ENCODE measurements at places on chromosomes 2 and 18.

GRCh38 chr18:57959278-57959677, 84.7 kb upstream of the NEDD4L start:
- peak; percentile 65 for DNase-seq

DNA sequence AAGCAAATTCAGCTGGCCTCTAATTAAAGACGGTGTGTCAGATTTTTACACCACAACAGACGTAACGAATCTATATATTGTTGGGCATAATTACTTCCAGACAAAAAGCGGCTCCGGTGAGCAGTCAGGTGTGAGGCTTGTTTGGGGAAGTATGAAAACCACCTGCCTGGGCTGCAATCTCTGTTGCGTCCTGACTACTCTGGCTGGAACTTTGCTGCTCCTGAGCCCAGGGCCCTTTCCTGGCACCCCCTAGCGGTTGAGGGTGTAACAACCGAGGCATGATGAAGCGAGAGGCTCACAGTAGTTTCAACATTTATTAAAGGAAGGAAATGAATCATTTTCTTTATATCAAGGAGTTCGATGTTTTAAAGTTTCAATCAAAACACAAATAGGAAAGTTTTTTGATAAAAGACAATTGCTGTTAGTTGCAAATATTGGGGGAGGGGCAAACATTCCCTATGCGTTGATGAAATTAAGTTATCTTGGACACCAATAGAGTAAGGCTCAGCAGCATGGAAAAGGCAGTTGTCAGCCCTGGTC, 10.6 kb upstream of the ITGB6 start:
- DNase-seq, result peak; percentile 49

- peak; percentile 78 for DNase-seq
Measured at GRCh38 chr2:189369566-189369965, 71.7 kb upstream of the WDR75 start.

DNA sequence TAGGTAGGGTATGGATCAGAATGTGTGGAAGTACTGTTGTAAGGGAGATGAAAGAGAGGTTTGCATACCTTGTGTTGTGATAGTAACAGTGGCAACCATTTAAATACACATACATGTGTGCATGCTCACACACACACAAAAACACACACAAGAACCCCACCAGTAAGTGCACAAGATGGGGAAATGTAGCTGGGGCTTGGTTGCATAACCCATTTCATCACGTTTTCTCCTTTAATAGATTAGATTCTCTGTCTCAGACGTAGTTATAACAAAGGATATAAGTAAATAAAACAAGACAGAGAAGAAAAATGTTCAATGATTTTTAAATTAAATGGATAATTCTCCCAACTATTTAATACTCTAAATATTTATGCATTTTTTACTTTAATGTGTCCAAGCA, 13.4 kb downstream of the ARHGAP15 start:
- DNase-seq, result no peak

GRCh38 chr18:23743733-23744333, 54.6 kb downstream of the LAMA3 start:
- no peak for DNase-seq

GRCh38 chr2:203689426-203690116, 16.9 kb upstream of the CD28 start:
- no peak for DNase-seq

- DNase-seq, result no peak
Measured at GRCh38 chr18:48375150-48375800, 33.9 kb downstream of the ZBTB7C start.

DNA sequence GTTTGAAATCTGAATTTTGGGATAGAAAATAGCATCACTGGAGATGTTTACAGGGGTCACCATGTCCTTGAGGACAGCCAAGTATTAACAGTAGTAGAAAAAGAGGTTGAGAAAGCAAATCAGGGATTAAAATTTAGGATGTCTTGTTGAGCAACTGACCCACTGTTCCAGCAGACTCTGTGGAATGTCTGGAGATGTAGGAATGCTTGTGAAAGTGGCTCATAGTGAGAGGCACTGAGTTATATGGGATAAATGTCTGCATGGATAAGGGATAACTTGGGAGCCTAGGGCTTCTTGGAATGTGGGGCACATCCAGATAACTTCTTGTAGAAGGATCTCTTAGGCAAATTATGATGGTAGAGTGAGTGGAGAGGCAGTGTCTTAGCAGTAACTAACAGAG, 495.0 kb downstream of the TMX3 start:
- no peak for DNase-seq

DNA sequence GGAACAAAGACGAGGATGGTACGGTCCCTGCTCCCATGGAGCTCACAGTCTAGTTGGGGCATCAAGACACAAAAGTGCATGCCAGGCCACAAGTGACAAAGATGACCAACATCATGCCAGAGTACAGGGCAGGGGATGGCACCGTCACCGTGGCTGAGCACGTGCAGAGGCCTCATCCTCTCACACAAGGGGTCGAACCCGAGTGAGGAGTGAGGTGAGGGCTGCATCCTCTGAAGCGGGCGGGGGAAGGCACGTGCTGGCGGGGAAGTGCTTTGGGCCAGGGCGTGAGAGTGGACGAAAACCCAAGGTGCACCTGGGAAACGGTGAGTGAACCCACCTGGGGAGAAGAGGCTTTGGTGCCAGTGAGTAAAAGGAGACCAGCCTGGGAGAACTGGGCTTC, 41.0 kb downstream of the MRPL35 start:
- no peak for DNase-seq

GRCh38 chr18:23257137-23257536, 121.9 kb downstream of the CABLES1 start:
- no peak for DNase-seq

DNA sequence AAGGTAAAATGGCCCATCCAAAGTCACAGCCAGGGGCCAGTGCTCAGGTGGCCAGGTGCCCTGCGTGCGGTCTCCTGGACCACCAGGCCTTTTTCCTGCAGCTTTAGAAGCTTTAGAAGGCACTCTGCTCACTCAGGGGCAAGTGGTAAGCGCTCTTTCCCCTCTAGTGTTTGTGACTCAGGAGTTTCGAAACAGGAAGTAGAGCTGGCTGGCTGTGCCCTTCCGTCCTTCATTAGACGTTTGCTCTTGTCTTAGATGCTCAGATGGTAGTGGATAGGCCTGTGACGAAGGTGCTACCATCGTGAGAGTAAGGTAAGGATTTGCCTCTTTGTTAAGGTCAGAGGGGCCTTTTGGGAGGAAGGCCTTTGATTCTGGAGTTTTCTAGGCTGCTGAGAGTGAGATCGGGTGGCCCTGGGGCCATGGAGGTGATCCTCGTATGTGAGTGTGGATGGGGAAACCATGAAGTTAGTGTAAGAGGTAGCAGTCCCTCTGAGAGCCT, at the start of gene CASP8:
CASP8 (plus strand) TSS at position 235 of the 499 bp plus-strand sequence. CDS start 5,951 bp downstream, outside the sequence.
- peak; percentile 80 for DNase-seq

DNA sequence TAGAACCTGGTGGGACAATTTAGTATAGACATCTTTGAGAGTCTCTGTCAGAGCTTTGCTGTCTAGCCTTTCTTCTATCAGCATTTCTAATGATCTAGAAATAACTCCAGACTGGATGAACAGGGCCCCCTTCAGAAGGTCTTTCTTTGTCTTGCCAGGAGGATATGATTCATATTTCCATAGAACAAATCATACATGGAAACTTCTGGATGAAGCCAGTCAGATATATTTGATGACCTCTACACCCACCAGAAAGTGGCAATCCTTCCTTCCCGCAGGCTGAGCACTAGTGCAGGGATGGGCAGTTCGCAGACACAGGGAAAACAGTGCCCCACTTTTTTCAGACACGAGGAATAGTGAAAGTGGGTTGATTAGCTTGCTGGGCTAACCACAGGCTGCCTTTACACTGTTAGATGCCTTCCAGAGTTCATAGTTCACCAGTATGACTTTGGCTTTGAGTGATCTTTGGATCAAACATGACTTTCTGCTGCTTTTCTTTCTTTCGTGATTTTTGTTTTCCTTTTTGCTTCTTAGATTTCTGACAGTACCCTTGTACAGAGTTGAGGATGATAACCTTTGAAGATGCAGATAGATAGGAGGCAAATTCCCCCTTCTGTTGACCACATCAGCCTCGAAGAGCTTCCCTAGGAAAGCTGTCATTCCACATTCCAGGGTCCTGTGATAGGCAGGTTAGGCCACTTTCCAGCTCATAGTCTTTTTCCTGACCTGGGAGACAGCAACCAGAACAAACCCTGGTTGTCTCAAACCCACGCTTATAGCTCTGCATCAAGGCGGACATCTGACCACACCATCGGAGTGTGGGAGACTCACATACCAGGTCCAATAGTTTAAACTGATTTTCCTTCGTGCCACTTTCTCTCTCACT, 237.0 kb downstream of the ZNF407 start:
- no peak for DNase-seq

DNA sequence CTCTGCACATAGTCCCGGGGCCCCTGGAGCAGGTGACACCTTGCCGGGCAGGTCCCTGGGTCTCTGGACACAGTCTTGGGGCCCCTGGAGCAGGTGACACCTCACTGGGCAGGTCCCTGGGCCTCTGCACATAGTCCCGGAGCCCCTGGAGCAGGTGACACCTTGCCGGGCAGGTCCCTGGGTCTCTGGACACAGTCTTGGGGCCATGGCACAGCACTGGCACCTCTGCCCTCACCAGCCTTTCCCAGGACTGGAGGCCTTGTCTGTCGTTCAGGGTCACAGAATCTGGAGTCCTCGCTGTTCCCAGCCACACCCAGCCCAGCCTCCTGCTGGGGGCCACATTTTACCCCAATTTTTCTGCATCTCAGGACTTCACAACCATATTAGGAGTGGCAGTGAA, 2.2 kb downstream of the TPO start:
- DNase-seq, result no peak

DNA sequence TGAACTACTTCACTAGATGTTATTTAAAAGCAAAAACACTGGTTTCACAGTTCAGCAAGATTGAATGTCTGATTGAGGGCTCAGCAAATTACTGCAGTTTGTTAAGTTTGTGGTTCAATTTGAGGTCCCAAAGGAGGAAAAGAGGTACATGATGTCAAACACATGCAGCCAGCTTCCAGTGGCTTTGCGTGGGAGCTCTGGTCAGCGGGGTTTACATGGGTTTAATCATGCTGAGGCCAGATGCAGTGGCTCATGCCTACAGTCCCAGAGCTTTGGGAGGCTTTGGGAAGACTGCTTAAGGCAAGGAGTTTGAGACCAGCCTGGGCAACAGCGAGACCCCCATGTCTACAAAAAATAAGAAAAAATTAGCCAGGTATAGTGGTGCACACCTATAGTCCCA, 111.5 kb downstream of the MAPK4 start:
- no peak for DNase-seq

DNA sequence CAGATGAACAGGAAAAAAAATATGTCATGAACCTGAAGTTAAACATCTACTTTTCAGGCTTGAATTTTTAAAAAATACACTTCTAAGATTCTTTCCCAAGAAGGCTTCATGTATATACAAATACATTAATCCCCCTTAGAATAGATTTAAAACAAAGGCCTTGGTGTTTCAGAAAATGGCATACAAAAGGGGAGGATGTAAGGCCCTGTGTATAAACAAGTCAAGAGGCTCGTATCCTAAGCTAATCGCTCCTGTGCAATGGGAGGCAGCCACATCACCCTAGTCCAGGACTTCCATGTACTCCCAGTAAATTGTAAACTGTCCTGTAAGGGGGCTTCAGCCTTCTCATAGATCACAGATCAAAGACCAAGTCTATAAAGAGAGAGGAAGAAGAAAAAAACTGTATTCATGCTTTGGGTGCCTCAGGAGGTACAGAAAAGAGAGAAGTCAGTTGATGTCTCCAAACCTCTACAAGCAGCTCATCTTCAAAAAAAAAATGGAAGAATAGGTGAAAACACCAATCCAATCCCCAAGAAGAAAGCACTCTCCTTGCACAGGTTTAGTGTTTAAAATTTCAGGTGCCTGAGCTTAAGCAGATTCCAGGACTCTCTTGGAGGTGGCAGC, 53.9 kb downstream of the ANKRD44 start:
- DNase-seq, result no peak

- DNase-seq, result no peak
Measured at GRCh38 chr2:55732854-55733253, 39.2 kb upstream of the PNPT1 start.

DNA sequence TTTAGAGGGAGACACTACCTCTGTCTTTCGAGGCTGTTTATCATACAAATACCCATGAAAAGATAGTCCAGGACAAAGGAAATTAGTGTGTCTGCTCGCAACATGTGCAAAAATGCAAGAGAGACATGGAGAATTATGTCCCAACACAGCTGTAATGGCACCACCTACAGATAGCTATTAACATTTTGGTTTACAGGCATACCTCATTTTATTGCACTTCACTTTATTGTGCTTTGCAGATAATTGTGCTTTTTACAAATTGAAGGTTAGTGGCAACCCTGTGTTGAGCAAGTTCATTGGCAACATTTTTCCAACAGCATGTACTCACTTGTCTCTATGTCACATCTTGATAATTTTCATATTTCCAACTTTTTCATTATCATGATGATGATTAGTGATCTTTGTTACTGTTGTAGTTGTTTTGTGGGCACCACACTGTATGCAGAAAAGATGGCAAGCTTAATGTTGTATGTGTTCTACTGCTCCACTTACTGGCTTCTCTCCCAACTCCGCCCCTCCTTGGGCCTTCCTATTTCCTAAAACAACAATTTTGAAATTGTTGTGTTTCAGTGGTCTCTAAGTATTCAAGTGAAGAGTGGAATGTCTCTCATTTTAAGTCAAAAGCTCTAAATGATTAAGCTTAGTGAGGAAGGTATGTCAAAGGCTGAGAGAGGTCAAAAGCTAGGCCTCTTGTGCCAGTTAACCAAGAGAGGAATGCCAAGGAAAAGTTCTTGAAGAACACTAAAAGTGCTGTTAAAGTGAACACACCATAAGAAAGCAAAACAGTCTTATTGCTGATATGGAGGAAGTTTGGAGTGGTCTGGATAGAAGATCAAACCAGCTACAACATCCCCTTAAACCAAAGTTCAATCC, 52.0 kb downstream of the ANKRD12 start:
- DNase-seq, result no peak

DNA sequence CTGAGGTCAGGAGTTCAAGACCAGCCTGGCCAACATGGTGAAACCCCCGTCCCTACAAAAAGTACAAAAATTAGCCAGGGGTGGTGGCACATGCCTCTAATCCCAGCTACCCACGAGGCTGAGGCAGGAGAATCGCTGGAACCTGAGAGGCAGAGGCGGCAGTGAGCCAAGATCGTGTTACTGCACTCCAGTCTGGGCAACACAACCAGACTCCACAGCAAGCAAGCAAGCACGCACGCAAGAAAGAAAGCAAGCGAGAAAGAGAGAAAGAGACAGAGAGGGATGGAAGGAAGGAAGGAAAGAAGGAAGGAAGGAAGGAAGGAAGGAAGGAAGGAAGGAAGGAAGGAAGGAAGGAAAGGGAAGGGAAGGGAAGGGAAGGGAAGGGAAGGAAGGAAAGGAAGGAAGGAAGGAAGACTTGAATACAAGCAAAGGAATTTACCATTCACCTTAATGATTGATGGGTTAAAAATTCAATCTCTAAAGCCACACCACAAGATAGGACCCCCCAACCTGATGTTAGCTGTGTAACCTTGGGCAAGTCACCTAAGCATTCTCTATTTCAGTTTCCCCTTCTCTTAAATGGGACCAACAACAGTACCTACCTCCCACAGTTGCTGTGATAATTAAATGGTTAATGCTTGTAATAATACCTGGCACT, 181.7 kb downstream of the ATAD2B start:
- peak; percentile 20 for DNase-seq

GRCh38 chr18:54032412-54032811, 192.1 kb downstream of the MBD2 start:
- DNase-seq, result no peak
